Fibroblast of the aortic adventitia (primary cell): ENCODE measurements at places on chromosomes 6 and 20. TPM values are rescaled to one million over a fixed set of nuclear protein-coding genes. Genes with fewer than 3 reads are reported as not detected.

PTCHD4 gene
- total RNA-seq = 5.2 and 9.8 TPM in 2 replicates

EEF1A2 gene
- 0.18 TPM in 1 of 2 replicates, not detected in the other for total RNA-seq

GNAS-AS1 gene
- 0.25 and 0.81 TPM in 2 replicates for total RNA-seq

CALHM4 gene
- total RNA-seq = not detected in 2 replicates

TFAP2D gene
- total RNA-seq = 5.1 TPM in 1 of 2 replicates, not detected in the other

CASS4 gene
- 0.09 and 0.49 TPM in 2 replicates for total RNA-seq

MDC1 gene
- 3.7 and 12.1 TPM in 2 replicates for total RNA-seq

HLA-DQA2 gene
- total RNA-seq = not detected in 2 replicates

CD24 gene
- total RNA-seq = 1.7 and 4.5 TPM in 2 replicates

RAMACL gene
- total RNA-seq = 2.4 and 2.5 TPM in 2 replicates

CST7 gene
- total RNA-seq = not detected in 2 replicates

STMND1 gene
- not detected in 2 replicates for total RNA-seq

TBX18 gene
- total RNA-seq = 16.1 and 27.1 TPM in 2 replicates

MOXD1 gene
- 6.1 and 78.8 TPM in 2 replicates for total RNA-seq

VGLL2 gene
- not detected in 2 replicates for total RNA-seq

MYO6 gene
- 10.5 and 16.4 TPM in 2 replicates for total RNA-seq

ERVFRD-1 gene
- not detected in 2 replicates for total RNA-seq

ARHGAP40 gene
- not detected in 2 replicates for total RNA-seq

C6orf163 gene
- 3.9 and 5.2 TPM in 2 replicates for total RNA-seq

WFDC2 gene
- total RNA-seq = not detected in 2 replicates

NKAIN2 gene
- under 0.01 TPM in 1 of 2 replicates, not detected in the other for total RNA-seq

BACH2 gene
- 0.27 and 0.65 TPM in 2 replicates for total RNA-seq

SEMG1 gene
- total RNA-seq = not detected in 2 replicates
